ENCODE measurements at places on chromosomes 1 and 21.

DNA sequence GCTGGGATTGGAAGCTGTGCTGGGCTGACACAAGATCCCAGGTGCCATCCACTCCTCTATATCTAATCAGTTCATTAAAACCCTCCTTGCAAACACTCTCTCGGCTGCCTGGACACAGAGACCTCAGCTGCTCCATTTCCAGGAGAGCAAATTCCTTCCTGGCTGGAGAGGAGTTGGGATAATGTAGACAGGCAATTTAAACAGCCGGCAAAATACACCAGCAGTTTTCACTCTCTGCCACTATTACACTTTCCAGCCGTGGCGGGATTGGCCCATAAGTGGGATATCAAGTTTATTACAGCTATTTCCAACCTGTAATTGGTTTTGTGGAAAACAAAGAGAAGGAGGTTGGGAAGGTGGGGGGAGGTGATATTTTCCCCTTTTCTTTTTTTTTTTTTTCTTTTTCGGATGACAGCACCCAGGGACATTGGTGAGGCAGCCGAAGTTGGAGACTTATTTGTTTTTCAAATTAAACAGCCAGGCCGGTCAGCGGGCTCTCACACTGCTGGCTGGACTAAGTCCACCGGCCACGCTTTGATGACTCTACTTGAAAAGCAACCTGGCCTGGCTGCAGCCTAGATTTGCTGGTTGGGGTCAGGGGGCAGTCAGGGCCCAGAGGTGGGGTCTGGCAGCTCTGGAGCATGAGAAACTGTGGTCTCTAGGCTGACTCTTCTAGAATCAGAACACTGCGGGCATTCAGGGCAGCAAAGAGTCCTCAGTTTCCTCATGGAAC lies 177.4 kb downstream of the IGSF21 start:
- DNase-seq: no peak

GRCh38 chr1:115951560-115951959 lies 24.8 kb upstream of the SLC22A15 start:
- no peak for DNase-seq

DNA sequence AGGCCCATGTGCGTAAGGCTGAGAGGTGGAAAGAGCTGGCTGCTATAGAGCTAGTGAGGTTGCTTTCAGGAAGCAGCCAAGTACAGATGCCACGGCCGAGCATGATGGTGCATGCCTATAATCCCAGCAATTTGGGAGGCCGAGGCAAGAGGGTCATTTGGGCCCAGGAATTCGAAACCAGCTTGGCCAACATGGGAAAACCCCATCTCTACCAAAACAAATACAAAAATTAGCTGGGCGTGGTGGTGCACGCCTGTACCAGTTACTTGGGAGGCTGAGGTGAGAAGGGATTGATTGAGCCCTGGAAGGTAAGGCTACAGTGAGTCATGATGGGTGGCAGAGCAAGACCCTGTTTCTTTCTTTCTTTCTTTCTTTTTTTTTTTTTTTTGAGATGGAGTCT lies 2.7 kb downstream of the CCDC24 start:
- no peak for DNase-seq

DNA sequence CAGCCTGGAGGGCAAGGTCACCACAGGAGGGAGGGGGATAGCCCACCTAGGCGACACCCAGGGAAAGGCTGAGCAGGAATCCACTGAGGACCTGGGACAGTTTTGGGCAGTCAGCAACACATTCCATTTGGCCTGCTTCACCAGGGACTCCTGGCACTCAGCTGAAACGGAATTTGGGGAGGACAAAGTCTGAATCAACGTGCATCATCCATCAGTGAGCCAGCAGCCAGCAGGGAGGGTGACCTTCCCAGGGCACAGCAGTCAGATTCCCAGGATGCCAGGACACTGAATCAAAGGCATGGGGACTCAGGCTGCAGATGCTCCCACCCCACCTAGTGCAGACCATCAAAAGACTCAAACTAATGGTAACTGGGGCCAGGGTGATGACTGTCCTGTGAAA lies 4.6 kb downstream of the SH3BP5L start:
- peak; percentile 95 for DNase-seq

- DNase-seq: no peak
Measured at GRCh38 chr21:27173053-27173452, 206.2 kb upstream of the ADAMTS5 start.
